ENCODE measurements at places on chromosomes 11 and 22.

DNA sequence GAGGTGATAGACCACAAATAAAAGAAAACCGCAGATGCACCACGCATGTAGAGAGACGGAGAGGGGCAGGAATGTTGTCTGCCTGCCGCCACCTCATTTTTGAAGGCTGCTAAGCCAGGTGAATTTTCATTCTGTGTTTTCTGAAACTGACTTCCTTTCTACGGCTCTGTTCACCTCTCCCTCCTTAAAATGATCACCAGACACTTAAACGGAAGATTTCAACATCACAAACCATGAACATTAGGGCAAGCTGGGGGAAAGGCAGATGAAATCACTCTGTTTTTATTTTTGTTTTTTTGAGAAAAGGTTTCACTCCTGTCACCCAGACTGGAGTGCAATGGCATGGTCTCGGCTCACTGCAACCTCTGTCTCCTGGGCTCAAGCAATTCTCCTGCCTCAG, 232.4 kb downstream of the MIAT start:
- DNase-seq, result no peak

GRCh38 chr11:106309070-106309684, 231.7 kb downstream of the AASDHPPT start:
- DNase-seq, result no peak

GRCh38 chr11:67581469-67581868, 2.1 kb upstream of the GSTP1 start:
- no peak for DNase-seq

- DNase-seq, result no peak
Observed at GRCh38 chr22:30243661-30244060, 2.9 kb downstream of the LIF start.

DNA sequence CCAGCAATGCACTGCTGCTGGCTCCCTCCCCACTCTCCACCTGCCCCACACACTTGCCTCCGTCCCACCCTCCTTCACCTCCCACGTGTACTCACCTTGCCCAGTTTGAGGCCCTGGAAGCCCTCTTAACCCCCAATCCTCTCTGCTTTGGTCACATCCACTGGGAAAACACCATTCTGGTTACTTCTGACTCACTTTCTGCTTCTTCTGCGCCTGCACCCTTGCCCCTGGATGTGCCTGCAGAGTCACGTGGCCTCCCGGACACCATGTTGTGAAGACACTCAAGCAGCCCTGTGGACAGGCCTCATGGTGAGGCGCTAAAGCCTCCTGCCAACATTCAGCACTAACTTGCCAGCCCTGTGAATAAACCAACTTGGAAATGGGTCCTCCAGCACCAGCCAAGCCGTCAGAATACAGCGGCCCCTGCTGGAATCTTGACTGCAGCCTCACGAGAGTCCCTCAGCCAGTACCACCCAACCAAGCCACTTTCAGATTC, 2.6 kb upstream of the NAALADL1 start:
- DNase-seq, result no peak

GRCh38 chr22:19405652-19406051, 25.9 kb downstream of the HIRA start:
- DNase-seq, result no peak

DNA sequence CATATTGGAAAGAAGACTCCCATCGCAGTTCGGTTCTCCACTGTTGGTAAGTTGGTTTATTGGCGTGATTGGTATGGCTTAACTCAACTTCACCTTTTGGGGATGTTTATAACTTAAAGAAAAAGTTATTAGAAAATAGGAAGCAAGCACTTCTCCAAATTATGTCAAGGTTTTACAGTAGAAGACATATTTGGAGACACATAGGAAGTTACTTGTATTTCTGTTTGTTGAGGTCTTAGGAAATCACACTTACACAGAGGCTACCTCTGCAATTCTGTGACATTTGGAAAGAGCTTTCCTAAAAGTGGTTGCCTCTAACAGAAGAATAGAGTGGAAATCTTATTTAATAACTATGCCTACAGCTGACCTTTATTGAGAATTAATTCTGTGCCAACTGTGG, 12.3 kb downstream of the CAT start:
- no peak for DNase-seq

DNA sequence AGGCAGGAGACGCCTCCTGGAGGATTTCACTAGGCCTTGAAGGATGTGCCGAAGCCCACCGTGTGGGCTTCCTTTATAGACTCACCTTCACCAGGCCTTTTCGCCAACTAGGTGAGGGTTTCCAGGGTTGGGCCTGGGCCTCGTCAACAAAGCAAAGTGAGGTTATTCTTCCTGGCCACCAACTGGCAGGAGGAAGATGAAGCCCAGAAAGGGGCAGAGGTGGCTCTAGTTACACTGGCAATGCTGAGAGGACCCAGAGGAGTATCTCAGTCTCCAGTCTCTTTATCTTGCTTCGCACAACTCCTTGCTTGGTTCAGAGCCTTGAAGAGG, 404 bp upstream of the RELT start:
- DNase-seq, result no peak

DNA sequence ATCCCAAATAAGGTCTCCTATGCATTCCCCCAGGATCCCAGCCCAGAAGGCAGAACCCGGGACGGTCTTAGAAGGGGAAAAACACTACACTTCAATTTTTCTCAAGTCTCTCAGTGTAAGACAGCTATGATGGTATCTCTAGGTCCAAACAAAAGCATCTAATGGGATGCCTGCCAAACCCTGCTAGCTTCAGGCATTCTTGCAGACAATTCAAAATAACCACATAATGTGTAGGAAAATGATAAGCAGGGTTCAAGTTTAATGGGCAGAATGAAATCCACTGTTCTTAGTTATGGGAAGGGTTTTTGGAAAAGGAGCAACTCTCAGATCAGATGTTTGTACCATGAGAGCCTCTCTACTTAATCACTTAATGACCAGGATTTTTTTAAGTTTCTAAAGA, 119.8 kb upstream of the ANO1 start:
- DNase-seq, result no peak

- no peak for DNase-seq
Observed at GRCh38 chr11:66221726-66222236, 46.7 kb upstream of the RAB1B start.

Measured in NCI-H2171 treated with DMSO at 0.1 percent for 48 hours (cell line).